ENCODE measurements at places on chromosomes 1 and 21.

DNA sequence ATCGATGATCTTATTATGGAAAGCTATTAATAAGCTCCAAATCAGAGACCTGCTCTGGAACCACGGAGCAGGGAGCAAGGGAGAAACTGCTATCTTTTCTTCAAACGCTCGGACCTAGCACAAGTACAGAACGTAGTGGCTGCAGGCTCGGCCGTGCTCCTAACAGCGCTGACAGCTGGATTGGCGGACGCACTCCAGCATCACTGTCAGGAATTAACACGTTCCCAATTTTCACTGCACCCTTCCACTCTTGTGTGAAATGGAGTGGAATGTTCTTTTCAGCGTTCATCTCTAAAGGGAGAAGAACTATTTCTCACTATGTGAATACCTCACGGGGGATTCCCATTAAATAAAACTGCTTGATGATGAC is 106.9 kb downstream of the ZNF281 start:
- no peak for DNase-seq

GRCh38 chr1:108854221-108855019 is 2.5 kb downstream of the AKNAD1 start:
- no peak for DNase-seq

GRCh38 chr1:115136106-115136505 is 46.8 kb upstream of the TSPAN2 start:
- DNase-seq = no peak

- no peak for DNase-seq
These were observed 73.5 kb downstream of the ABL2 start for GRCh38 chr1:179156026-179156425.

DNA sequence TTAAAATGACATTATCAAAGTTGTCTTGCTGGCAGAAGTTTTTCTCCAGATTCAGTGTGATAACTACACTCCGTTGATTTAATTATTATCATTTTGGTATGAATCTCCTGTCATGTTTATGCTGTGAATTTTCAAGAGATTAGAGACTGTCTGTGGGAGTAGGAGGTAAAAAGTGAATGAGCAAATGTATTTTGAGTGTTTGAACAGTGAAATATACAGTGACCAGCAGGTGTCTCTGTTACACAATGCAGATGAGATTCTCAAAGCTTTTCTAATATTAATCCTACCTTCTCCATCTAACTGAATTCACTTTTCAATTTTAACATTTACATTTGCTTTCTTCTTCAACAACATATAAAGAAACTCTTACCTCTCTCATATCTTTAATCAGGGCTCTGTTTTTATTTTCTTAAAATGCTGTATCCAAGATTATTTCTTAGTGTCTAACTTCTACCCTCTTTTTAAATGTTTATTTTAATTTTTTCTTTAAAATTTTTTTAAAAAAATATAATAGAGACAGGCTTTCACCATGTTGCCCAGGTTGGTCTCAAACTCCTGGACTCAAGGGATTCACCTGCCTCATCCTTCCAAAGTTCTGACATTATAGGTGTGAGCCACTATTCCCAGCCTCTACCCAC is 20.9 kb upstream of the HSPA13 start:
- peak; percentile 7 for DNase-seq

DNA sequence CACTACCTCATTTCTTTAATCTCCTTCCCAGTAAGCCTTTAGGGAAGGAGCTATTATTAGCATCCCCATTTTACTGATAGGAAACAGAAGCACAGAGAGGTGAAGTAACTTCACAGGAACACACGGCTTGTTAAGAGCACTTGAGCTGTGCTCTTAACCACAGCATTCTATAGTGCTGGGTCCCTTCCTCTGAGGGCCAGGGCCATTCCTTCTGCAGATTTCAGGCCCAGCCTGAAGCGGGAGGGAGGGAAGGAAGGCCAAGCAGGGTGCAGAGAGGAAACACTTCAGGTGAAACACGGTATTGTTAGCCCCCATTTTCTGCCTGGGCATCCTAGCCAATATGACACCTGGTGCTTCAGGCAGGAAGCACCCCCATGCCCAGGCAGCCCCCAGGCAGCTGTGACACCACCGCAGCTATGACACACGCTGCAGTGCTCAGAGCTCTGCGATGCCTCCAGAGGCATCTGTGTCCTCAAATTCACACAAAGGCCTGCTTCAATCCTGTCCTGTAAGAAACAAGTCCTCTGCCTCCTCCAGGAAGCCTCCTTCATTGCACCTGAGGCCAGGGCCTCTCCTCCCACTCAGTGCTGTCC is 4.5 kb upstream of the EXTL1 start:
- no peak for DNase-seq

DNA sequence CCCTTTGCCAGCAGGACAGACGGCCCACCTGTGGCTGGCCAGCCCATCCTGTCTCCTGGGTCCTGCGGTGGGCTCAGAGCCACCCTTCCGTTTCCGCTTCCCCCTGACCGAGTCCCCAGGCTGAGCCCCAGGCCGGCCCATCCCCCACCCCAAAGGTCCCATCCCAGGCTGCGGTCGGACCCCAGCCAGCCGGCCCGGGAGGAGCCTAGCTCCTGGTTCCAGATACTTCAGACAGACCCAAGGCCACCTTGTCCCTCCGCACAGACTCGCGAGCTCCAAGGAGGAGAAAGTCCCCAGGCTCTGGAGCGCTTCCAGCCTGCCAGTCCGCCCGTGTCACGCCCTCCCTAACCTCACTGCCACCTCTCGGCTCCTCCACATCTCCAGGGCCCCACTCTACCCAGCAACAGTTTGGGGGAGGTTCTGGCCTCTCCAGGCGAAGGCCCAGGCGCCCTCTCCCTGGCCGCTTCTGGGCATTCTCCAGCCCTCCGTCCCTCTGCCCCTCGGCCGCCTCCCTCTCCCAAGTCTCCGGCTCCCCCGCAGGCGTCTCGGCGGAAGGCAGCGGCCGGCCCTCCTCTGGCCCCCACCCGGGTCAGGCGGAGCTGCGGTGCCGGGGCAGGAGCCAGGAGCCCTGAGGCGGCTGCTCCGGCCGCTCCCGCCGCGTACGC is 835 bp downstream of the LRRN2 start:
- no peak for DNase-seq

GRCh38 chr1:214438530-214438929 is 112.9 kb downstream of the PTPN14 start:
- DNase-seq = no peak

DNA sequence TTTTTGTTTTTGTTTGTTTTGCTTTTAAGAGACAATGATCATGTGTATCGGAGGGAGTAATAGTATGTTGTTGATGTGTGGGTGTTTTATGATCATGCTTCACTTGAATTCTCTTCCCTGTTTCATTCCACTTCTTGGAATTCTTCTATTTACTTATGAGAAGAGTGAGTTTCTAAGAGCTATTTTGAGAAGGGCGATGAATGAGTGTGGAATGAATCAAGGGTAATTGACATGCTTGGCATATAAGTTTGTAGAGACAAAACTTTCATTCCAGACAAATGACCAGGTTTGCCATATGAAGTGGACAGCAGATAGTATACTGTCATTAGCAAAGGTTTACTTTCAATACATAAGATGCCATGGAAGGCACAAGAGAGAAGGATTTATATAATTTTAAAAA is 42.3 kb upstream of the PDC start:
- no peak for DNase-seq
